ENCODE measurements at places on chromosomes 3 and 15.

DNA sequence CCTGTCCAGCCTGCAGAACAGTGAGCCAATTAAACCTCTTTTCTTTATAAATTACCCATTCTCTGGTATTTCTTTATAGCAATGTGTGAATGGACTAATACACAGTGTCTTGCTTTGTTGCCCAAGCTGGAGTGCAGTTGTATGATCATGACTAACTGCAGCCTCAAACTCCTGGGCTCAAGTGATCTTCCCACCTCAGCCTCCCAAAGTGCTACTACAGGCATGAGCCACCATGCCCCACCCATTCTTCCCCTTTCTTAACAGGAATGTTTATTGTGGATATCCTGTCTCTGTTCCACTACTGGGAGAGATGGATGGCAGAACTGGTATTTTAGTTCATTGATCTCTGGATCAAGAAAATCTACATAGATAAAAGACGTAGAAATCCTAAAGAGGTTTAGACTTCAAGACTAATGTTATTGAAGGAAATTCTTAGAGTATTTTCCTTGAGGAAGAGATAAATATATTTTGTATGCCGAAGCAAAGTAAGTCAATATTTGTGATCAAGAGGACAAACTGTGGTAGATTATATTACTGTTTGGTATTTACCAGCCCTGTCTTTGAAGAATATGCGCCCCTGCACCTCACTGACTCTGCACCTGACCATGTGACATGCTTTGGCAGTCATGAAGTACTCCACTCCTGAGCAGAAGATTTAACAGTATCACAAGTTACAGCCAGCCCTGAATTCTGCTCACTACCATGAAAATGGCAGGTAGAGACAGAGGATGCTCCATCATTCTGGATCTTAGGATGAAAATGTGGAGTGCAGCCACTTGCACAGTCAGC, 42.9 kb downstream of the UACA start:
- ATAC-seq = no peak

DNA sequence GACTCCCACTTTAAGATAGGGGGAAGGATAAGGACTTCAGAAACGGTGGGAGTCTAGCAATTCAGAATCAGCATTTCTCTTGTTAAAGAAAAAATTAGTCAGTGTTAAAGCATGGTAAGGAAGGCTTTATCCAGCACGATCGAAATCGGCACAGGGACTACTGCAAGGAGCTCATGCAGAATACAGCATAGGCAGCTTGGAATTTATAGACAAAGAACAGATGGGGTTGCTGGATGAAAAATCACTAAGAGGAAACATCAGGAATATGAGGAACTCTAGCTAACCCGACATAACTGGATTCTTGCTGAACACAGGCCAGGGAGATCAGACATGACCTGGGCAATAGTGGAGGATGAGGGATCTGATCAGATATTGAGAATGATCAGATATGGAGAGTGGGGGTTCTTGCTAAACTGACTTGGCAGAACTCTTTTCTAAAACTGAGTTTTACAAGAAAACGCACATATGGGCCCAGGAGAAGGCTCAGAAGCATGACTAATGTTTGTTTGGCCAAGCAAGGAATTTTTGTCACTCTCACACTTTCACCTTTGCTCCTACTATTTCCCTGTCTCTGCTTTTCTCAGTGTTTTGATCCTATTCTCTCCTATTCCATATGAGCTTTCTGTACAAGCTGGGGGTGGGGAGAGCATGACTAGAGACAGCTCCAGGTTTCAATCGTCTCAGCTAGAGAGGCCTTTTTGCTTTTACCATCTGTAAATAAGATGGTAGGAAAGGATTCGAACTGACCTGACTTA, 3.9 kb upstream of the PLCH1 start:
- no peak for ATAC-seq

GRCh38 chr3:133152056-133152455, 113.9 kb downstream of the TMEM108 start:
- ATAC-seq = no peak

- ATAC-seq = no peak
These were observed 30.7 kb downstream of the ANKDD1A start for GRCh38 chr15:64942356-64942755.

DNA sequence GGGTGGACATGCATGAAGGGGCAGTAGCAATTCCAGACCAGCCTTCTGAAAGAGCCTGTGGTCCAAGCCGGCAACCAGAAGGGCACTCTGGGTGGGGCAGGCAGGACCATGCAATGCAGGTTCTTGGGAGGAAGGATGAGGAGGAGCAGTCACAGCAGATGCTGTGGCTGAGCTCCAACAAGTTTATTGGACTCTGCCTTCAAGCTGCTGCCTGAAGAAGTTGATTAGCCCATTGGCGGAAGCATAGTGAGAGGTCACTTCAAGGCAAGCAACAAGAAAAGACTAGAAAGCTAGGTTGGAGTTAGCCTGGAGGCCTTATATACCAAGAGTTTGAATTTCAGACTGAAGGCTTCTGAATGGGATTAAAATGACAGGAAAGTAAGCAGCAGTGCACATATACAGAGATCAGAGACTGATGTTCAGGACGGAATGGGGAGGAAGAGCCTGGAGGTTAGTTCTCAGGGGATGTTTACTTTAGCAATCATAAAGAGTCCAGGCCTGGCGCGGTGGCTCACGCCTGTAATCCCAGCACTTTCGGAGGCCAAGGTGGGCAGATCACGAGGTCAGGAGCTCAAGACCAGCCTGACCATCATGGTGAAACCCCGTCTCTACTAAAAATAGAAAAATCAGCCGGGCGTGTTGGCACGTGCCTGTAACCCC, 39.9 kb downstream of the SFMBT1 start:
- ATAC-seq = no peak

DNA sequence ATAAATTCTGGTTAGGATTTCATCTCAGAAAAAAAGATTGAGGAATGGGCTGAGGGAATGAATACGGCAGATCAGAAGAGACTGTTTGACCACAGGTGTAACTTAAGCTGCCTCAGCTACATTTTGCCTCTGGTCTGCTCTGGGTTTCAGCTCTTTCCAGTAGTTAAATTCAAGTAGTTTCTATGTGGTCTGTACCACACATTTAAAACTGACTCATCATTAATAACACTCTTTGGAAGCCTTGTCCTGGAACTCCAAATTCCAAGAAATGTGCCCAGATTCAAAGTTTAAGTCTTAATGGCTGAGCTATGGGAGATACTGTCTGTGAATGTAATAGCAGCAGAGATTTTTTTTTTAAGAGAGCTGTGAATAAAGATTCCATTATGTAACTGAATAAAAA, 133.1 kb upstream of the IGSF10 start:
- ATAC-seq = peak; percentile 63

DNA sequence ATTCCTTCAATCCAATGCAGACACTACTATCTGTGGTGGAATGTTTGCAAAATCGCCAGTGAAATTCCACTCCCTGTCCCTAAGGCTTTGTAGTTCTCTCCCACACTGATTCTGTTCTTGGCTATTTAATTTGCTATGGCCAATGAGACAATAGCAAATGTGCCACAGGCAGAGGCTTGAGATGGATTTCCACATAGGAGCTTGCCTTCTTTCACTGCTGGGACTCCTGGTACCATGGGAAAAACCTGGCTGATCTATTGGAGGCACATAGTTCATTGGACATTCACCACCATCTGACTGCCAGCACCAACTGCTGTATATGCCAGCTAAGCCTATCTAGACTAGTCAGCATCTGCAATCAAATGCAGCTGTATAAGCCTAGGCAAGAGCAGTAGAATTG, 103.8 kb downstream of the NR1D2 start:
- ATAC-seq = no peak

GRCh38 chr15:72313448-72313840, 6.5 kb downstream of the CELF6 start:
- no peak for ATAC-seq
